ENCODE measurements at places on chromosomes 12 and 14. TPM values are rescaled to one million over a fixed set of nuclear protein-coding genes. Genes with fewer than 3 reads are reported as not detected.

The SLCO1A2 gene
- total RNA-seq = not detected

The KRT7 gene
- not detected for total RNA-seq

The RPL10L gene
- not detected for total RNA-seq

The TSHR gene
- 0.78 TPM for total RNA-seq

The SALL2 gene
- 3.1 TPM for total RNA-seq

The SOX5 gene
- total RNA-seq = not detected

The LUM gene
- not detected for total RNA-seq

The KCNH3 gene
- 2.3 TPM for total RNA-seq

The TSPAN19 gene
- total RNA-seq = not detected

The GPR84 gene
- 2.0 TPM for total RNA-seq

The GARIN6 gene
- not detected for total RNA-seq

The ADAM21 gene
- not detected for total RNA-seq

The FBXO34 gene
- total RNA-seq = 26.8 TPM

The IQSEC3 gene
- total RNA-seq = 1.7 TPM

The PLEK2 gene
- 1.1 TPM for total RNA-seq

The SLC5A8 gene
- total RNA-seq = not detected

The LYZ gene
- total RNA-seq = 37.7 TPM

The SDS gene
- total RNA-seq = 0.76 TPM

The NEUROD4 gene
- total RNA-seq = 0.11 TPM

The ZNF605 gene
- 17.5 TPM for total RNA-seq

The BBOF1 gene
- 3.5 TPM for total RNA-seq

The TMEM132C gene
- not detected for total RNA-seq

The FOXG1 gene
- not detected for total RNA-seq

The NT5DC3 gene
- 3.9 TPM for total RNA-seq

The MANSC4 gene
- not detected for total RNA-seq

Data from naive thymus-derived CD4-positive, alpha-beta T cell (primary cell).